ENCODE measurements at places on chromosomes 7 and 10.

- no peak for DNase-seq
Observed at GRCh38 chr10:133418289-133418993, 6.0 kb downstream of the SPRN start.

- DNase-seq = no peak
Observed at GRCh38 chr7:28605427-28606085, 193.2 kb downstream of the CREB5 start.

- no peak for DNase-seq
Observed at GRCh38 chr7:156172638-156173037, 360.4 kb upstream of the SHH start.

DNA sequence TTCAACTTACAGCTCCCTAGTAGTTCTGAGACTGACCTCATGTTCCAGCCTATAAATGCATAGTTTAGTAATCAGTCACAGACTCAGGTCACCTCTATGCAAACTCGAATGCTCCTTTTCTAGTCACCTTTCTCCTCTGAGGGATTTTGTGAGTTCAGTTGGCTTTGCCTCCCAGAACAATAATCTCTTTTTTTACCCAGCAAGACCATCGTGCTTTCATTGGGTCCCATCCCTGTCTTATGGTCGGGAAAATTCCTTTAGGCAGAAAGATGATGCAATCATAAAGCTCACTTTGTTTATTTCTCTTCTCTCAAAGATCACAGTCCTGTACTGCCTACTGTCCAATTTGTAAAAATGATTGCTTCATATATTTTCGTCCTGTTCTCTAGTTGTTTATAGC, 38.4 kb downstream of the TWIST1 start:
- no peak for DNase-seq

DNA sequence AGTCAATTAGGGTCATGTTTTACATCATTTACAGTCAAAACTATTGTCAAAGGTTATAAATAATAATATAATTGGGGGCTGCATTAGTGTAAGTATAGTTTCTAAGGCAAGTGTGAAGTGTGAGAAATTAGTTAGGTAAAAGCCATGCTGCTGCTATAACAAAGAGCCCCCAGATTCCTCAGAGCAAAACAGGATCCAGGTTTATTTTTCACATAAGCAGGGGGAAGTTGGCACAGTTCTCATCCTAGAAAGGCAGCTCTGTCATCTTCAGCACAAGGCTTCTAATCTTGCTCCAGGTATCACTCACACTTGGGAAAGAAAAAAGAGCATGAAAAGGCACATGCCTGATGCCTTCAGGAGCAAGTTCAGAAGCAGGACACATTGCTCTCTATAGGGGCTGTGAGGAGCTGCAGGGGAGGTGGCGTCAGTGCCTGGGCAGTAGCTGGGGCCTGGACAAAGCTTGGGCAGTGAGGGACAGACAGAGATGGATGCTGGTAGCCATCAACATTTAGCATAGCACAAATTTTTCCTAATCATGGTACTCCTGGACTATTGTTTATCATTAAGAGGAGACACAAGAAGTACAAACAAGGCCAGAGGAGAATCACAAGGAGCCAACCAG, 170.6 kb downstream of the PKD1L1 start:
- no peak for DNase-seq

- DNase-seq = no peak
Observed at GRCh38 chr10:77034795-77035194, 602.8 kb downstream of the KCNMA1 start.

DNA sequence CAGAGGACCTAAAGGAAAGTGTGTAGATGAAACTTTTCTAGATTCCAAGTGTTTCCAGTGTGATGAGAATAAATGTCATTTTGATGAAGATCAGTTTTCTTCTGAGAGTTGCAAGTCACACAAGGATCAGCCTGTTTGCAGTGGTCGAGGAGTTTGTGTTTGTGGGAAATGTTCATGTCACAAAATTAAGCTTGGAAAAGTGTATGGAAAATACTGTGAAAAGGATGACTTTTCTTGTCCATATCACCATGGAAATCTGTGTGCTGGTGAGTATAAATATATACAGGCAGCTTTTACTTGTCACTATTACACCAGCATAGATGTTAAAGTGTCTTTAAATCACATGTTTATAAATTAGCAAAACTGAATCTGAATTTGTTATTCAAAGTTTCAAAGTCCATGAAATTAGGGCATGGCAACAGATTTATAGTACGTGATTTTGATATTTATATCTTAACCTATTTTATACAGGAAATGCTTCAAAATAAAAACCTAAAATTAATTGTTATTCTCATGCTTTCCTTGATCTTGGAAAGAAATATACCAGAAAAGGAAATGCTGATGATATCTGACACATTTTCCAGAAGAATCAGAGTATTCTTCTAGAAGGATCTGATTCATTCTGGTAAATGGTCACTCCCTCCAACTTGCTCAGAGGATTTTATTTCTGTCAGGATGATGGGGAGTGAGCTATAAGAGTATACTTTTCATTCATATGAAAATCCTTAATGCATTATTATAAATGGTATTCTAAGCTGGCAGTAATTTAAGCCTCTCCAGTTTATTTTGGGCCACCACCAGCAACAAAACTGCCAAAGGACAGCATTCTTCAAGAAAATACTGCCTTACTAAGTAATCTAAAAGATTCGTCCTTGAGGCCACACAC, 71.4 kb downstream of the ITGB8 start:
- DNase-seq = no peak

DNA sequence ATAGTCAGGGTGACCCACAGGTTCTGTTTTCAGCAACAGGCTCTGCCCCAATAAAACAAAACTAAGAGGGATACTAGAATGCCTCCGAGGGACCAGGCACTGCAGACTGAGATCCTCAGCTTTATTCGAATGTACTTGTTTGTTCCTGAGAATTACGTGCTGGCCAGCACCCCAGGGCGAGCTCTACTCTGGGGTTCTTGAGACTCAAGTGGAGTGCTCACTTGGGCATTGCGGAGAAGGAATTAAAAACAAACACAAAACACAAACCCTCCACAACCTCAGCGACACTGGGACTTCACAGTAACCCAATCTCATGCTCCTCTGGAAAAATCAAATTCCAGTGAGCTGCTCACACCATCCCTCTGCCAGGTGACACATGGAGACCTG, 250.7 kb downstream of the TNS3 start:
- DNase-seq = no peak

DNA sequence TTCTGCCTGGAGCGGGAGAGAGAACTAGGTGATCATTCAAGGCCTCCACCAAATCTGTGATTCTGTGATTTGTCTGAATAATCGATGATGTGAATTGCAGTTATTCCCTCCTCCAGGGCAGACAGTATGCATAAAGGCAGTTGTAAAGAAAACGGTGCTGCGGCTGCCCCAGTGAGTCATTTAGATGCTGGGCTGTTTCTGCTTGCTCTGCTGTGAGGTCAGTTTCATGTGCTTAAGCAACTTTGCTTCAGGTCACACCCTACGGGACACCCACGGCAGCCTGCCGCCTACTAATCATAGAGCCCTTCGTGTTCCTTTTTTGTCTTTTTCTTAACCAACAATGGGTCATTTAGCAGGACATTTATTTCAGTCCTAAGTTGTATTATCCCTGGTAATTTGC, 158.1 kb upstream of the PITRM1 start:
- peak; percentile 6 for DNase-seq

DNA sequence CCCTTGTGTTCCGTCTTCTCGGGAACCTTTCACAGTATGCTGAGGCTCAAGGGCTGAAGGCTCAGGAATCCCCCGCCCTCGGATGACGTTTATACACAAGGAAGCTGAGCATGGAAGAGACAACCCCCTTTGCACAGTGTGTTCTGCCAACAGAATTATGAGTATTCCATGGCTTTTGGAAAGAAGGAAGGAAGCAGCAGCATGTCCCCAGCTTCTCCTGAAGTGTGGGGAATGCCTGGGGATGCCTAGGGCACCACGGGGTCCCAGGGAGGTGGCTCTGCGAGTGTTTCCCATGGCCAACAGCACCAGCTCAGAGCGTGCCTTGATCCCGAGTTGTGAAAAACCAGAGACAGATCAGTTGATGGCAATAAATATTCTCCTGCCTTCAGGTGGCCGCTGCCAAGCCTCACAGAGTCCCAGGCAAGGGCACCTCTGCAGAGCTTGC, 88.8 kb upstream of the DDC start:
- DNase-seq = no peak

GRCh38 chr10:4004144-4004543, 219.1 kb upstream of the KLF6 start:
- DNase-seq = no peak

GRCh38 chr7:80900583-80901576, 18.0 kb downstream of the SEMA3C start:
- DNase-seq = no peak

DNA sequence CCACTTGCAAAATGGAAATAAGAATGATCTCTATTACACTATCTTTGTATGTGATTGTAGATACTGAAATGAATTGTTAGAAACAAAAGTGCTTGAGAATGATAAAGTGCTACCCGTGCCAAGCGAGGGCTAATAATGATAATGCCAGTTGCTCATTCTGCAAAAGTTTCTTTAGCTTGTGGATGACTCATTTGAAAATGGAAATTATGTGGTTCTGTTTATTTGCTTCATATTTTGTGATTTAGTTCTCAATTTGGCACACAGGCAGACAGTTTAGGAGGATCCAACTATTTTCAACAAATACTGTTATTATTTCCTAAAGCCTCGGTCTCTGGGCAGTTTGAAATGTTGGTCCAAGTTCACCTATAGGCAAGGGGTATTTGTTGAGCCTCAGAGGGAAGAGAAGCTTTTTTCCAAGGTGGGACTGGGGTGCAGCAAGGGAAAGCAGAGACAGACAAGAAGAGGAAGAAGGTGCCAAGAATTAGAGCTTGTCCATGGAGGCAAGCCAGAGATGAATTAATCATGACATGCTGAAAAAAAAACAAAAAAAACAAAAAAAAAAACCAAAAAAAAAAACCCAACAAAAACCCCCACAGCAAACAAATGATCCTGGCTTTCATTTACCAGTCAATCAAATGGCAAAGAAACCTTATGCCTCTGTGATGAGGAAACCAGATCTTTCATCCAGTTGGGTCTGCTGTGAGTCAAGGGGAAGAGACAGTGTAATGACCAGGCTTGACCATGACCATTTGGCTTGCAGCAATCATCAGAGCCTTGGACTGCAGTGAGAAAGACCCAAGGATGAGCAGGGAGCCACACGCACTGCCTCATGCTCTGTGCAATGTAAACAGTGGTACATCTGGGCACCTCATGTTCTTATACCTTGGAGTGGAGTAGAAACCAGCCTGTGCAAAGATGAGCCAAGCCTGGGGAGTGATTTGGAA, 285.0 kb upstream of the HABP2 start:
- DNase-seq = no peak

- no peak for DNase-seq
Observed at GRCh38 chr7:106465704-106466468, 181.1 kb upstream of the NAMPT start.

- no peak for DNase-seq
Observed at GRCh38 chr10:118672766-118673715, 77.6 kb upstream of the PRLHR start.

DNA sequence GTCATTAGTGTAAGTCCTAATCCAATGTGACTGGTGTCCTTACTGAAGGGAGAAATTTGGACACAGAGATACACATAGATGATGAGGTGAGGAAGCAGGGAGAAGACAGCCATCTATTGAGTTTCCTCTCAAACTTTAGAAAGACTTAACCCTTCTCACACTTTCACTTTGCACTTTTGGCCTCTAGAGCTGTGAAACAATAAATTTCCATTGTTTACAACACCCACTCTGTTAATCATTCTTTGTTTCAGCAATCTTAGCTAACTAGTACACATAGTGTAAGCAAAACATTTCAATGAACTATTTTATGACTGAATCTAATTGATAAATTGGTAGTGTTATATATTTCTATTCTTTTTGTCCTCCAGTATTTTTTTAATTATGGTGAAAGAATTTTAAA, 1092.8 kb upstream of the POT1 start:
- DNase-seq = no peak

GRCh38 chr10:90993340-90993739, 72.5 kb upstream of the ANKRD1 start:
- no peak for DNase-seq

DNA sequence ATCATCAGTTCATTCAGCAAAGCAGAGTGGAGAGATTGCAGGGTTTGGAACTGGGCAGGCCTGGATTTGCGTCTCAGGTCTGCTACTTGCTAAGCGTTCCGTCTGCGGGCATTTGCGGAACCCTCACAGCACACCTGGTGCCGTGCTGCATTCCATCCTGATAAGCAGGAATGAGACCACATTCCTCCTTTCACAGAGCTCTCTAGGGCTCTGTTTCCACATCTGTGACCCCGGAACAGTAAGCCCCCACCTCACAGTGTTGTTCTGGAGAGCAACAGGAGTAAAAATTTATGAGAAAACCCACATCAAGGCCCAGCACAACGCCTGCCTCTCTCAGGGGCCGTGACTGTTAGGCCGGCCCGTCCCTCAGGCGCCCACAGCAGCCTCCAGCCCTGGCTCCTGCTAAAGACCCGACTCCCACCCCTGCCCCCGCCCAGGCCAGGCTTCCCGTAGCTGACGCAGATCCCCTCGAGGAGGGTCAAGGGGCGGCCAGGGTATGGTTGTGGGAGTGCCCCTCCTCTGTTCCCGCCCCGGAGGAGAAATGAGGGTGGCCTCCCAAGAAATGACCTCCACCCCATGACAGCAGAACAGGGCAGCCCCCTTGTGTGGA, 128.9 kb downstream of the RGS10 start:
- no peak for DNase-seq

- DNase-seq = no peak
Observed at GRCh38 chr10:12634621-12634931, 285.2 kb downstream of the CAMK1D start.

GRCh38 chr7:71601851-71602250, 469.9 kb downstream of the GALNT17 start:
- DNase-seq = no peak

GRCh38 chr7:49876202-49876601, 102.8 kb downstream of the VWC2 start:
- no peak for DNase-seq

GRCh38 chr7:128037081-128037480, 5.8 kb upstream of the LRRC4 start:
- no peak for DNase-seq

- no peak for DNase-seq
Observed at GRCh38 chr10:53123311-53123710, 350.7 kb upstream of the MBL2 start.

DNA sequence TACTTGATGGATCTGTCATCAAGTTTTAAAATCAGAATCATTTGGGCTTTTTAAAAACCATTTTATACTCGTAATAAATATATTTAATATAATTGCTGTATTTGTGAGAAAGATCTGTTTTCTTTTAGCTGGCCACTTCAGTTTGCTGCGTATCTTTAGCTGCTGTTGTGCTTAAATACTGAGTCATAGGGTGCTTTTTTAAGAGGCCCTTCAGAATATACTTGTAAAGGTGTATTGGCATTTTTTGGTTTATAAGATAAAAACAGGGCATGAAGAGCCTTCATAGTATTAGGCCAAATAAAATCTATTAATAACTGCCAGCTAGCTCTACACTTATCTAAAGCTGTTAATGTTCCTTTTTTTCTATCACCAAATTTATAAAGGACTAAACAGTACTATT, 43.8 kb downstream of the STK17A start:
- no peak for DNase-seq

DNA sequence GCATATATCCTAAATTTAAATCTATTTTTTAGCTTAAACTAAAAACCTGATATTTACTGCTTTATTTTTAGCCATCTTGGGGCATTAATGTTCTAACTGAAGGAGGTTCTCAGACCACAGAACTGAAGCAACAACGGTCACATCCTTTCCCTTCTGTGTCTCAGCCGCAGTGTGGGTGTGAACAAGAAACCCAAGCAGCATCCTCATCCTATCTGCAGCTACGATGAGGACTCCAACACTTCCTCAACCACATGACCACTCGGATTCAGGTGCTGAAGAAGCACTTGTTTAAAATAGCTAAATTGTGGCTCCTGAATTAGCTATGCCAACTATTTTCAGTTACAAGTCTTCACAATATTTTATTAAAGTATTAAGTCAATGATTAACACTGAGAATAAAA, 5.3 kb downstream of the ESYT2 start:
- no peak for DNase-seq

Data from T1000 (cell line).